HT-29 (cell line): ENCODE measurements at places on chromosomes 4 and X.

- no peak for DNase-seq
Observed at GRCh38 chr4:44186850-44187246, 261.8 kb downstream of the KCTD8 start.

GRCh38 chrX:13024986-13025385 lies 19.4 kb downstream of the FAM9C start:
- DNase-seq = no peak

DNA sequence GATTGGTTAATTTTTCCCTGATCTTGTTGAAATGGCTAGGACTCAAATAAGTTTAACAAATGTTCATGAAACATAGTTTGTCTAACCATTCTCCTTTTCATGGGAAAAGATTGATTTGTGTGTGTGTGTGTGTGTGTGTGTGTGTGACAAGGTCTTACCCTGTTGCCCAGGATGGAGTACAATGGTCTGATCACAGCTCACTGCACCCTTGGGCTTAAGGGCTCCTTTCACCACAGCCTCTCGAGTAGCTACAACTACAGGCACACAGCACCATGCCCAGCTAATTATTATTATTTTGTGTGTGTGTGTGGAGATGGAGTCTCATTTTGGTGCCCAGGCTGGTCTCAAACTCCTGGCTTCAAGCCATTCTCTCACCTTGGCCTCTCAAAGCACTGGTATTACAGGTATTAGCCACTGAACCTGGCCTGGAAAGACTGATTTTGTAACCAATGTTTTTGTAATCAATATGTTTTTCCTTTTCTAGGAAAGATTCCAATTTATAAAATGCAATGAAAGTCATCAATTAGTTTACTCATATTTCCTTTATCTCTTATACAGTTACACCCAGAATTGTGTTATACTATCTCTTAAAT lies 139.3 kb downstream of the CPE start:
- no peak for DNase-seq

GRCh38 chrX:30280428-30280827 lies 28.8 kb downstream of the NR0B1 start:
- DNase-seq = no peak
